Aorta (tissue), 5 donors: ENCODE measurements at places on chromosomes 5 and 9.

DNA sequence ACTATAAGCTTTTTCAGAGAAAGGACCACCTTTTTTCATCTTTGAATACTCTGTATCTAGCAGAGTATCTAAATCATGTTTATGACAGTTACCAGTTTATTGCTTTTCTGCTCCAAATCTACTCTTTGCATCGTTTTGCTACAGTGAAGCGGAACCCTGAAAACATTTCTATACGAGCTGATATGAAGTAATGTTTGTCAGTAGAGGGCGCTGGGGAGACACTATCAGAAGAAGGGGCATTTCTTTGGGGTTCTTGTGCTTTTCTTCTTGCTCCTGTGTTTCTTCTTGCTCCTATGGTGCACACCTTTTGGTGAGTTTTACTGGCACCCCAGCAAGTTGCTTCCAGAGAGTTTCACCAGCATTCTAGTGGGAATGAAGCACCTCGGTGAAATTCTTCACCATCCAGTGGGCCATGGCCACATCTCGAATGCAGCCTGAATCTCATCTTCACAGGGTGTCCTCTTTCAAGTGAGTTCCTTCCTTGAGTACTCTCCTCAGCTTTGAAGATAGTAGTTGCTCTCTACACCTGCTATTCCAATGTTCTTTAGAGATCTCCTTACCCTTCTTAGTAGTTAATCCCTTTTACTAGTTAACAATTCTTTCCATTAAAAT lies 98.4 kb downstream of the FGF1 start:
- DNase-seq, result no peak

- no peak for DNase-seq
These were observed 3.5 kb downstream of the GZMK start for GRCh38 chr5:55027595-55027994.

DNA sequence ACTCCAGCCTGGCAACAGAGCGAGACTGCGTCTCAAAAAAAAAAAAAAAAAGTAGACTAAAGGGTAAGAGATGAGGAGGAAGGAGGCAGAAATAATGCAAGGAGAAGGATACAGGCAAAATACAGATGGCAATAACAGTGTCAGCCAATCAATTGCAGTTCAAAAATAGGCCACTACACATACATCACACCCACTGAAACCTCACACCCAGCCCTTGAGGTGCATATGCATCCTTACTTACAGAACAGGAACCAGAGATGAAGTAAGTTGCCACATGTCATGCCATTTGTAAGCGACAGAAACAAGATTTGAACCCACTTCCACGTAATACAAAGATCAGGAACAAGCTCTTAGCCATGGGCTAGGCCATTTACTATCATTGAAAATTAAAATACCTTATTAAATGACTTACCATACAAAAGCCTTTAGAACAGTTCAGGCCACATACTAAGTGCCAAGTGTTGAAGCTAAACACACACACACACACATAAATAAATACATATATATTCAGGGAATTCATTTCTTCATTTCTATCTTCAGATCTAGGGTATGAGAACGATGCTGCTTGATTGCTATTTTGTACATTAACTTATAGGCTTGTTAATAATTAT lies 98.4 kb downstream of the FNBP1 start:
- no peak for DNase-seq

DNA sequence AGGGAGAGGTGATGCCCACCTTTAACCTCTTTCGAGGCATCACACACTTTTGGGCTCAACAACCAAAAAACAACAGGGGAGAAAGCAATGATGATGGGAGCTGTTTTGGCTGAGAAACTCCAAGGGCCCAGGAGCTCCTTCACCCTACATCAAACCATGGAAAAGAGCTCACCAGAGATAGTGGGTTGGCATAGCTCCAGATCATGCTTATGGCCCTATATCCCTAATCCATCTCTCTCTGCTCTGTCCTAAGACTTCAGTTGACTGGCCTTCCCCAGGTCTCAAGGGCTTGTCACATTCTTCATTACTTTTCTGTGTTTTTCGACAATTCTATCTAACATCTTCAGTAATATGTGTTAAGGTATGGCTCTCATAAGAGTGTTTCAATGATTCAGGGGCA lies 5.7 kb upstream of the CTSL start:
- no peak for DNase-seq

DNA sequence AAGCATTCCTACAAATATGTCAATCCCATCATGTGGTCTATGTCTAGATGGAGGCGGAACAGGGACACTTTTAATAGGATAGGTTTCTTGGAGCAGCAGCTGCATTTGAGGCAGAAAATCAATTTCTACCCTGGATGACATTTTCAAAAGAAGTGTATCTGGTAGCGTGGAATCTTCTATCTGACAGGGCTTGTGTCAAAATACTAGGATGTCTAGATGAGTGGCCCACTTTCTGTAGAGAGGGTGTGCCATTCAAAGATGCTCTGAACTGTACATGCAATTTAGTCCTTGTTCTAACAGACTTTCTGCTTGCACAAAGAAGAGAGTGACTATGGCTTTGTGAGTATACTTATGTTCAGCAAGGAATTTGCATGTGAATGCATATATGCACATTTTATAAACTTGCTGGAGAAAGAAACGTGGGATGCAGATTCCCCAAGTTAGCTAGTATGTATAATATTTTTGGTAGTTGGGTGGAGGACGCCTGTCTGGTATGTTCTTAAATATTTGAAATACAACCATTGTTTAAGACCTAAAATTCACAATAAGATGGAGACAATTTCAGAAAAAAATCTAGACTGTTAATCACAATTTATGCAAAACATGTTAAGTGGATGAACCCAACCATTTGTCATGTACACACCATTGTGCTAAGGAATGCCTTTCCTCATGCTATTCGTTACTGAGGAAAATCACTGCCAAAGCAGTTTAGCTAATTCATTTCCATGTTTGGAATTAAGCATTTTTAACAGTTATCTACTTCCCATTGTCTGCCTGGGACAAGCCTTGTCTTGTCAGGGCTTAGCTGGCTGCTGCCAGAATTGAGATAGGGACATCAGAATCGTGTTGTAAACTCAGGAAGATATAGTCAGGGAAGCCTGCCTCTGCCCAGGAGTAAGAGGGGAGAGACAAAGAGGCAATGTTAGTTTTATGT lies 129.1 kb upstream of the MEF2C start:
- no peak for DNase-seq
